ENCODE measurements at places on chromosomes 3 and 15. TPM values are rescaled to one million over a fixed set of nuclear protein-coding genes. Genes with fewer than 3 reads are reported as not detected.
A peak's percentile ranks its signal among the peaks of the same experiment; 100 is the strongest.

Gene GOLGA8S
- not detected for total RNA-seq

GRCh38 chr3:14980689-14981088, 33.3 kb downstream of the NR2C2 start:
- no peak for DNase-seq
- no peak overlapping the region for H3K4me3 ChIP-seq
- no peak overlapping the region for H3K27ac ChIP-seq
- H3K27me3 ChIP-seq = no peaks in the 10 kb centered on the region
- H3K4me1 ChIP-seq = 0 out of 2 replicates have a peak, but pooled peaks cover 11% of the 10 kb centered on the region

DNA sequence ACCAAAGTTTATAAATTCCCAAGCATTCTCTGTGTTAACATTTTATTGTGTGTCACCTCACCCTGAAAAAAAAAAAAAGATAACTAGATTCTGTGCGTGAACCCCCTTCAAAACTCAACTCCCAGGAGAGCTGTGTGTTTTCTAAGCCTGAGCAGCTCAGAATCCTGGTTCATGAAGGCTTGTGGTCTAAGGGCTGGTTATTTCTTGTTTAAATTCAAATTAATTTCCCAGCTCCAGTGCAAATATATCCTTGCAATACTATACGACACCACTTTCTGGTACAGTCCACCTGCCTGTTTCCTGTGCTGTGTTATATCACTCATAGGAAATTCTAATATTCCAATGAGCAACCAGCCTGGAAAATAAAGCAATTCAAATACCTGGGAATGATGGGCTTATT, 23.4 kb upstream of the MYZAP start:
- peaks cover 4% of the 10 kb centered on the region for H3K27me3 ChIP-seq
- H3K4me1 ChIP-seq = peaks cover 39% of the 10 kb centered on the region
- DNase-seq = no peak
- no peaks in the 10 kb centered on the region for H3K36me3 ChIP-seq
- H3K4me3 ChIP-seq = no peak overlapping the region

- no peak for DNase-seq
- H3K4me1 ChIP-seq = peaks cover 34% of the 10 kb centered on the region
- no peak overlapping the region for H3K27ac ChIP-seq
- no peak overlapping the region for H3K4me3 ChIP-seq
- no peaks in the 10 kb centered on the region for H3K36me3 ChIP-seq
- peaks cover 2% of the 10 kb centered on the region for H3K27me3 ChIP-seq
These were observed 5.0 kb downstream of the SLC12A8 start for GRCh38 chr3:125207507-125207906.

DNA sequence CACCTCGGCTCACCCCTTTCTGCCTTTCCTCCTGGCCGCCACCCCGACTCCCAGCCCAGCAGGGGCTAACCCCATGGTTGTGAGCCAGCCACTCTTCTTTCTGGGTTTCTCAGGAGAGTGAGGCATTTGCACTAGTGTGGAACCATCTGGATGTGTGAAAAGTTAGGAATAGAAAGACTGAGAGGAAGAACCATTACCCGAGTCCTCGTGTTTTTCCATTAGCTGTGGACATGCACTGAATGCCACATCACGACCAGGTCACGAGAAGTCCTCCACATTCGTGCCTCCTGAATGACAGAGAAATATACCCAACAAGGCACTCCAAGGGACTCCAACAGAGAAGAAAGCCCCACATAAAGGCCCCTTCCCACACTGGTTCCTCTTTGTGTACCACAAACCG, 18.0 kb upstream of the RAD18 start:
- no peaks in the 10 kb centered on the region for H3K4me1 ChIP-seq
- peaks cover 3% of the 10 kb centered on the region for H3K36me3 ChIP-seq
- peaks cover 34% of the 10 kb centered on the region for H3K27me3 ChIP-seq
- no peak overlapping the region for H3K4me3 ChIP-seq

DNA sequence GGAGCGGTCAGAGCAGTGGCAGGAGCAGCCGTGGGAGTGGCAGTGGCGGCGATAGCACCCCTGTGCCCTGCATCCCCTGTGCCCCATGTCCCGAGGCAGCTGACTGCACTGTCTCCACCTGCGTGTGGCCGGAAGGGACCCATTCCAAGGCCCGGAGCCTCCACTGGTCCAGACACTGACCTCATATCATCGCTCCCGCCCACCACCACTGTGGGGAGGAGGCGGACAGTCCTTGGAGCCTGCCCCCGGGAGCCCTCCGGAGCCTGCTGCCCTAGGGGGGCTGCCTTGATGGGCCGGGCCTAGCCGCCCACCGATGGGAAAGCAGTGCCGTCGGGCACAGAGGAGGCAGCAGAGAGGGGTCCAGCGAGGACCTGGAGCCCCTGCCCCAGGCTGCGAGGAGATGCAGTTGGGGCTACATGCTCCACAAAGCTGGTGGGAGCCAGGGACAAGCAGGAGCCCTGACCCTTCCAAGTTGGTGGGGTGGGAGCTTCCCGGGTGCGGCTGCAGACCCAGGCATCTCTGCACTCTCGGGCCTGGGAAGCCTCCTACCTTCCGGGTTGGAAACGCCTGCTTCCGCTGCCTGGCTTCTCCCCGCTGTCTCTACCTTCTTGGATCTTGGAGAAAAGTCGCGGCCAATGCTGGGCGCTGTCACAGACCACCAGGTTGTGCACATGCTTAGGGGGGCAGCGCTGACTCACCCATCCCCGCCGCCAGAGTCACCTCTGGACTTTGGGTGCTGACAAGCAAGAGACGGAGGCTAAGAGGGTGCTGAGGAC, 283.2 kb upstream of the ROBO1 start:
- H3K4me1 ChIP-seq = no peaks in the 10 kb centered on the region
- H3K27ac ChIP-seq = no peak overlapping the region
- DNase-seq = no peak

DNA sequence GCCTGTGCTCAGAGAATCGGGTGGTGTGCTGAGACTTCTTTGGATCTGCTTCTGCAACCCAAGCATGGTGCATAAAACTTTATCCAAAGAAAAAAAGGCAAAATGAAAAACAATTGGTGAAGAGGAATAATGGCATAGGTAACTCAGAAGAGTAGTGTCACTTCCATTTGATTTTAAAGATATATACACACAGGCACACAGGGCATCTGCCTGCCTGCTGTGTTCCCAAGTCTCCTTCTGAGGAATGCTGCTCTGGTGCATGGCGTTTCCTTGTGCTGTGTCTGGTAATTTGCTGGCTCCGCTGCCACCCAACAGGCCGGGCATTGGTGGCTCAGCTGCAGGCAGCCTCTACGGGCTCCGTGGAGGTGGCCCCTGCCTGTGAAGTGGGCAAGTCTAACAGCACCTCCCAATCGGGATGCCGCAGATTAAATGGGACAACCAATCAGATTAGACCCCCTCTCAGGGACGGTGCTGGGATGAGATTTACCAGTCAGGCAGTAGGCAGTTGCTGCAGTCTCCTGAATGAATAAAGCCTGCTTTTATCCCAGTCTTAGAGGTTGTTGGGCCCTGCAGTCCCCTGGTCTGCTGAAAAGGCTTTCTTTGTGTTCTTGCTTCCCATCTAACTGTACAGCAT, 253.7 kb upstream of the RASGRP1 start:
- H3K4me3 ChIP-seq = no peak overlapping the region
- H3K27me3 ChIP-seq = no peaks in the 10 kb centered on the region
- peak overlapping the region; percentile 79 for H3K27ac ChIP-seq
- H3K4me1 ChIP-seq = peaks cover 63% of the 10 kb centered on the region
- DNase-seq = no peak
- peaks cover 25% of the 10 kb centered on the region for H3K36me3 ChIP-seq

GRCh38 chr15:78108300-78109084, 16.1 kb downstream of the SH2D7 start:
- no peak overlapping the region for H3K4me3 ChIP-seq
- H3K27ac ChIP-seq = no peak overlapping the region
- peak; percentile 83 for DNase-seq
- H3K4me1 ChIP-seq = peaks cover 11% of the 10 kb centered on the region
- no peaks in the 10 kb centered on the region for H3K36me3 ChIP-seq

GRCh38 chr15:94336817-94337467, 105.6 kb downstream of the MCTP2 start:
- no peaks in the 10 kb centered on the region for H3K27me3 ChIP-seq
- H3K4me1 ChIP-seq = peaks cover 15% of the 10 kb centered on the region
- H3K4me3 ChIP-seq = no peak overlapping the region
- H3K27ac ChIP-seq = no peak overlapping the region

- DNase-seq = no peak
- no peak overlapping the region for H3K4me3 ChIP-seq
- no peak overlapping the region for H3K27ac ChIP-seq
- H3K36me3 ChIP-seq = peaks cover 7% of the 10 kb centered on the region
- H3K27me3 ChIP-seq = peaks cover 15% of the 10 kb centered on the region
- H3K4me1 ChIP-seq = no peaks in the 10 kb centered on the region
These were observed 102.9 kb upstream of the RAD18 start for GRCh38 chr3:9066141-9066540.

- peaks cover 7% of the 10 kb centered on the region for H3K36me3 ChIP-seq
- H3K27me3 ChIP-seq = peaks cover 35% of the 10 kb centered on the region
- H3K4me3 ChIP-seq = no peak overlapping the region
- no peak overlapping the region for H3K27ac ChIP-seq
- H3K4me1 ChIP-seq = no peaks in the 10 kb centered on the region
These were observed 18.8 kb downstream of the PCSK6 start for GRCh38 chr15:101470548-101471239.

Gene OIP5
- 7.1 TPM for total RNA-seq

Gene NRG4
- not detected for total RNA-seq

Gene VEPH1
- total RNA-seq = 72.7 TPM

- DNase-seq = no peak
- no peaks in the 10 kb centered on the region for H3K36me3 ChIP-seq
- H3K27me3 ChIP-seq = peaks cover 42% of the 10 kb centered on the region
These were observed 62.6 kb upstream of the PRR20G start for GRCh38 chr3:127350172-127351050.

- H3K4me1 ChIP-seq = peaks cover 14% of the 10 kb centered on the region
- H3K27ac ChIP-seq = no peak overlapping the region
- H3K4me3 ChIP-seq = no peak overlapping the region
- H3K27me3 ChIP-seq = peaks cover 15% of the 10 kb centered on the region
- no peak for DNase-seq
- H3K36me3 ChIP-seq = peaks cover 8% of the 10 kb centered on the region
These were observed 21.1 kb downstream of the CCRL2 start for GRCh38 chr3:46427916-46428833.

DNA sequence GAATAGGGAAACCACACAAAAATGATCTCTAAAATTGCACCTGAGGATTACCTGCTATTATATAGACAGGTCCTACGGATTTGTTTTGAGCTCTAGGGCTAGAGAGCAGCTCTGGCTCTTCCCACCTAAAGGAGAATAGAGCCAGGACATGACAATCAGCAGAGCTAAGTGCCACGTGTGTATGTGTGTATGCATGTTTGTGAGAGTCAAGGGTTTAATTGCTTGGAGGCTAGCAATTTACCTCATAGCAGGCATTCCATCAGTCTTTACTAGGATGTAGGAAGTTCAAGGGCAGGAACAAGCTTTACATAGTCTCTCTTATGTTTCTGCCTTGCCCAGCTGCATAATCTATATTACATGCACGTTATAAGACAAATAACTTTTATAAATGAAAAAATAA, 498.2 kb downstream of the NSUN3 start:
- no peak for DNase-seq
- H3K4me1 ChIP-seq = no peaks in the 10 kb centered on the region
- no peaks in the 10 kb centered on the region for H3K36me3 ChIP-seq
- no peak overlapping the region for H3K4me3 ChIP-seq
- no peaks in the 10 kb centered on the region for H3K27me3 ChIP-seq

Gene STRIT1
- not detected for total RNA-seq

DNA sequence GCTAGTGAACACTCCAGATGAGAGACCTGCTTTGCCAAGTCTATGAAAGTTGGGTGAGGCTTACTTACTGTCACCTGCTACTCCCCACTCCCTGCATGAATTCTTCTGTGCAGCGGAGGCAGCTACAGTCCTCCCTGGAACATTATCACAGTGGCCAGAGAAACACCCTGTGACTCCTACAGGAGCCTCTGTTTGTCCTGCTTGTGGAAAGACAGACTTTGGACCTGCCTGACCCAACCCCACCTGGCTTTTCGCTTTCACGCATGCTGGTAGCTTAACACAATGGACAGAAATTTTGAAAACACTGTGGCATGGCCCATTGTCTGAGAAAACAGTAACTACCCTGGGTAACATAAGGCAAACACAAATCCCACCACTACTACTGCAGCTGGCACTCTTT, 1565.5 kb upstream of the CADM2 start:
- DNase-seq = no peak
- no peaks in the 10 kb centered on the region for H3K27me3 ChIP-seq
- no peak overlapping the region for H3K27ac ChIP-seq
- H3K4me3 ChIP-seq = no peak overlapping the region
- H3K36me3 ChIP-seq = no peaks in the 10 kb centered on the region

Gene SEMA5B
- not detected for total RNA-seq

- no peak for DNase-seq
- peaks cover 46% of the 10 kb centered on the region for H3K36me3 ChIP-seq
- no peak overlapping the region for H3K4me3 ChIP-seq
- H3K27me3 ChIP-seq = peaks cover 2% of the 10 kb centered on the region
These were observed 37.8 kb downstream of the FAN1 start for GRCh38 chr15:30941520-30941919.

Gene CGNL1
- total RNA-seq = 0.20 TPM

DNA sequence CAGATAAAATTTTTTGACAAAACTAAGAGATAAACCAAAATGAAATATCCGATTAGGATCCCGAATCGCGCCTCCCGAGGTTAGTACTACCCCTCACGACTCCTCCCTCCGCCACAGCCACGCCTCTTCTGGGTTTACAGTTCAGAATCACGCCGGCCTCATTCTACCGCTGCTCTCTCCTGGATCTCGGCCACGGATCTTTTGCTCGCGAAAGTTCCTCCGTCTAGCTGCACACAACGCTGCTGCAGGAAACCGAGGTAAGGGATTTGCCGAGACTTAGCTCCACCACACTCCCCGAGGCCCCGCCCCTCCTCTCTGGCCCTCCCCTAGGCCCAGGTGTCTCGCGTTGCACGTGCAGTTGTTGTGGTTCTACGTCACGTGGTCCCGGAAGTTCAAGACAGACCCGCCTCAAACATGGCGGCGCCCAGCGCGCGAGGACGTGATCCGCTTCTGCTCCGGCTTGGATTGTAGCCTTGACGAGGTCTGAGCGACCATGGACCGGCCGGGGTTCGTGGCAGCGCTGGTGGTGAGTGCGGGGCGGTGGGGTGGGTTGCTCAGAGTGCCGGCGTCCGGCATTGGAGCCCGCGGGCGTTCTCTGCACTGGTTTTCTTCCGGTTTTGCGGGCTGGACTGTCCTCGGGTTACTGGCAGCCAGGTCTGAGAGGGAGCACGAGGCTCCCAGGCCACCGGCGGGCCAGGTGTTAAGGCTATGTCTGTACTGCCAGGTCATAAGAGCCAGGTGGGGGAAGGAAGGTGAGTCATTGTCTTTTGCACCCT, at the start of gene SLC25A26:
SLC25A26 (plus strand) TSS at position 400 of the 776 bp plus-strand sequence; CDS start at position 494, 94 bp downstream.
- H3K27me3 ChIP-seq = peaks cover 4% of the 10 kb centered on the region
- H3K4me1 ChIP-seq = peaks cover 19% of the 10 kb centered on the region
- DNase-seq = peak; percentile 96
- peak within 1 kb of the TSS; percentile 99 for H3K4me3 ChIP-seq

Gene ITGA11
- 1.8 TPM for total RNA-seq

Measured in HFFc6 (cell line).